Lung (tissue), 17 donors: ENCODE measurements at places on chromosomes 4 and X.

DNA sequence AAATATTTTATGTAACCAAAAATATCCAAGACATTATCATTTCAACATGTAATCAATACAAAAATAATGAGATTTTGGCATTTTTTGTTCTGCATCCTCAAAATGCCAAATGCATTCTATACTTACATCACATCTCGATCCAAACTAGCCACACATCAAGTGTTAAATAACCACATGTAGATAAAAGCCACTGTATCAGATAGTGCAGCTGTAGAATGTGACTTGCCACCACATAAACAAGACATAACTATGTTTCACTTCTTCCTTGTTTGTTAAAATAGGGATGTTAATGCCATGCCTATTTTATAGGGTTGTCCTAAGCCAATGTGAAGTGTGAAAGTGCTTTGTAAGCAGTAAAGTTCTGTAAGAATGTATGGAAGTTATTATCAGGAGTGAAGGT lies 20.9 kb downstream of the INTS6L start:
- peak; percentile 57 for DNase-seq

DNA sequence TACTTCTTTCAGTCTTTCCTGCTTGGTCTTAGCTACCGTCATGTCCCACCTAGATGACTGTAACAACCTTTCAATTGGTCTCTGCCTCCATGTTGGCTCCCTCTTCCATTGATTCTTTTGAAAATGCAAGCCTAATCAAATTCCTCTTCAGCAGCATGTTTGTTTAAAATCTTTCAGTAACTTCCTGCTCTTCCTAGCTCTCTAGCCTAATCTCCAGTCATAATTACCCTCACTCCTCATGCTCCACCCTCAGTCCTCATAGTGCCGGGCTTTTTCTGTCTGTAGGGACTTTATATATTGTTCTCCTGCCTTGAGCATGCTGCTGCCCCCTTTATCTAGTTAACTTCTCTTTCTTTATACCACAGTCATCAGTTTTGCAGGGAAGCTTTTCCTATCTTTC lies 12.1 kb downstream of the SNX25 start:
- no peak for DNase-seq

DNA sequence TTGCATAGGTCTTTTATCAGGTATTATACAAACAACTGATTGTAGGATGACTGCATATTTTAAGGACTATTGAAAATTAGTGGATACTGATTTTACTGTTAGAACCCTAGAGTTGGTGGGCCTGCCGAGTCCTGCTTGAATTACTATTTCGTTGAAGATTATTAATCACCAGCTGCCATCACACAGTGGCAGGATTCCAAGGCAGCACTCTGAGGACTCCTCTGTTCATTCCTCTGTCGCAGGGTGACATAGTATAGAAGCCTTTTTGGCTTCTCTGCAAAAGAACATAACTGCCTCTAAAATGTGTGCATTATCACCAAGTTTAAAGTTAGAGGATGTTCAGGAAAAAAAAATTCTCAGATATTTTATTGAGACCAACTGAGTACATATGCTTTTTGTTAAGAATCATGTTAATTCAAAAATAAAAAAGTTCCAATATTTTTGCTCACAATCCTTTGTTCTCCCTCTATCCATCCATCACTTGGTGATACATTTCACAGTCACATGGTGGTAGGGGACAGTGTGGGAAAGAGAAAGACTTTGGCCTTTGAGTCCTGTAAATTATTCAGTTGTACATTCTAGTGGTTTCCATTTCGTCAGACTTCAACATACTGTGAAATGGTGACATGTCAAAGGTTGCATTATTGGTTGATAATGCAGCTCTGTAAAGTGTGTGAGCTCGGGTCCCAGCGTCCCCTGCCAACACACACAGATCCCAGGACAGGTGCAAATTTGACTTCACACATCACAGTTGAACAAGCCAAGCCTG lies 332.5 kb downstream of the GRID2 start:
- no peak for DNase-seq

DNA sequence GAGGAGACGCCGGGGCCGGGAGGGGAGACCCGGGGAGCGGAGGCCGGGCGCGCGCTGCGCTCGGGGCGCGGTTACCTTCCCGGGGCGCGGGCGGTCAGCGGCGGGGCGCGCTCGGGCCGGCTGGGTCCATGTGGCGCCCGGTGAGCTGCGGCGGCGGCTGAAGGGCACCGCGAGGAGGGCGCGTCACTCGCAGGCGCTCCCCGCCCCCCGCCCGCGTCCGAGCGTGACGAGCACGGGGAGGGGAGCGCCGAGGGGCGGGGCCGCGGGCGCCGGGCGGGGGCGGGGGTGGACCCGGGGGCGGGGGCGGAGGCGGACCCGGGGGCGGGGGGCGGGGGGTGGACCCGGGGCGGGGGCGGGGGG lies at the start of gene CPLX1:
Gene CPLX1 (minus strand): TSS at position 159 of the 360 bp plus-strand sequence. CDS start 1,607 bp downstream, outside the sequence.
- DNase-seq = no peak

- no peak for DNase-seq
Measured at GRCh38 chr4:110472583-110473329, 3.2 kb upstream of the ENPEP start.

GRCh38 chr4:72118017-72118416 lies 86.2 kb downstream of the NPFFR2 start:
- no peak for DNase-seq

GRCh38 chrX:10526451-10526850 lies 93.9 kb downstream of the MID1 start:
- DNase-seq = peak; percentile 33

- no peak for DNase-seq
Measured at GRCh38 chrX:97315939-97316338, 432.2 kb downstream of the RPA4 start.

- no peak for DNase-seq
Measured at GRCh38 chr4:41797260-41797659, 48.7 kb upstream of the PHOX2B start.

- no peak for DNase-seq
Measured at GRCh38 chrX:29496636-29497180, 718.7 kb upstream of the MAGEB2 start.

DNA sequence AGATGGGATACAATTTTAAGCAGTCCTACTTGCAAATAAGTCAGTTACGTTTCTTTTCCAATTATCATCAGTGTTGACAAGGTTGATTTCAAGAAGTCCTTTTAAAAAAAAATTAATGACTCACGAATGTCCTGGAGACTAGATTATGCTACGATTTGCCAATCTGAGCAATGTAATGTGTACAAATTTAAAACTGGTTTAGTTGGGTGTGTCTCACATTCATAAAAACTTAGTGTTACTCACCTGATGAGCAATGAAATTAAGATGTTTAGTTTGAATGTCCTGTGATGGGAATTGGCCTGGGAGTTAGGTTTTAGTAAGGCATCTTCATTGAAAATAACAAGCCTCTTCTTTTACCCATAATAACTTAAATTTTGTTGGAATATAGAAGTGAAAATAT lies 136.7 kb upstream of the POF1B start:
- no peak for DNase-seq

DNA sequence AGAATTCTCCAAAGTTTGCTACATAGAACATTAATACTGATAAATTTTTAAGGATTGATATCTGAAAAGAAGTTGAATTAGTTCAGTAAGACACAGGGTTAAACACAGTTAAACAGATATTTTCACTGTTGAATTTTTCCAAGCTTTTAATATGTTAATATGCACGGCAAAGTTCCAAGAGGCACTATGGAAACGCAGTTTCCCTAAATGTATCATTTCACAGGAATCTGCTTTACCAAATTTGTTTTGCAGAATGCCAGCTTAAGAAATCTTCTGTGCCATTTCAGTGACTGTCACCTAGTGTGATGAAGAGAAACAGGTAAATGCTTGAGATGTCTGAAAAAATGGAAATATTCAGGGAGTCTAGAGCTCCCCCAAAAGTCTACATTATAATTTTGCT lies 395.9 kb upstream of the GRIA3 start:
- DNase-seq = no peak

DNA sequence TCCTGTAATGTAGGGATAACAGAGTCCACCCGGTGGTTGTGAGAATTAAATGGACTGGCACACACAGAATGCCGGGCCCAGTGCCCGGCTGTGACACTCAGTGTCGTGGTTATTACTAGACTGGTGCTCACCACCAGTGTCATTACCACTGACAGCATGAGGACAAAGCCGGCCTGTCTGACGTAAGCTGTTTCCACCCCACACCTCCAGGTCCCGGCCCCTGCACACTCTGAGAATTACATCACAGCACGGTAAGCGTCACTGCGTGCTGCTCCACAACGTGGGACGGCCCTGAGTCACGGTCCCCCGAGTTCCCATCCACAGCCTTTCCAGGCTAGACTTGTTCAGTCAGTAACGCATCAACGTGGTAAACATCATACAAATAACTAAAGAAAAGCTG lies 22.9 kb downstream of the FAT1 start:
- DNase-seq = no peak

DNA sequence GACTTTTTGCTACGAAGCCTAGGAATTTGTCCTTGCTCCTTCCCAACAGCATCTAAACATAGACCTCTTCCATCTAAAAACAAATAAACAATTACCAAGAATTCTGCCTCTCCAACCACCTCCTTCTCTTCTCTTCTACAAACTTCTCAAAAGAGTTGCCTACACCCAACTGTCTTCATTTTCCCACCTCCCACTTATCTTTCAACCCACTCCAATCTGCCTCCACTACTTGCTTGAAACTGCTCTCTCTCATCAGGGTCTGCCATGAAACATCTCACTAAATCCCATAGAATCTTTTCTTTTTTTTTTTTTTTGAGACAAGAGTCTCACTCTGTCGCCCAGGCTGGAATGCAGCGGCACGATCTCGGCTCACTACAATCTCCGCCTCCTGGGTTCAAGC lies 902 bp upstream of the FGD1 start:
- no peak for DNase-seq

DNA sequence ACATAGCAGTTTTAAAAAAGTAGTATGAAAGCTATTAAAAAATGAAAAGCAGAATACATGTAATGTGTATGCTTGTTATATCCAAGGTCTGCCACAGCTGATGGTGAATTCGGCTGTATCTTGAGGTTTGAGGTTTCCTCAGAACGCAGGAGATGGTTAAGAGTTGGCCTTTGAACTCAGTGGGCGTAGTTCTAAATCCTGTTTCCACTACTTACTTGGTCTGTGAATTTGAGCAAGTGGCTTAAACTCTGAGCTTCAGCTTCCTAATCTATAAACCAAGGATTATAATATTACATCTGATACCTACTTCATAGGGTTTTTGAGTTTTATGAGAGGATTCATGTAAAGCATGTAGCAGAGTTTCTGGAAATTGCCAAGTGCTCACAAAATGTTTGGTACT lies 125.2 kb downstream of the STIM2 start:
- no peak for DNase-seq

GRCh38 chrX:70096052-70096451 lies 33.8 kb downstream of the OTUD6A start:
- DNase-seq = no peak

- no peak for DNase-seq
Measured at GRCh38 chr4:31655328-31655727, 935.2 kb downstream of the PCDH7 start.

GRCh38 chr4:157405070-157405469 lies 184.5 kb downstream of the GRIA2 start:
- no peak for DNase-seq

DNA sequence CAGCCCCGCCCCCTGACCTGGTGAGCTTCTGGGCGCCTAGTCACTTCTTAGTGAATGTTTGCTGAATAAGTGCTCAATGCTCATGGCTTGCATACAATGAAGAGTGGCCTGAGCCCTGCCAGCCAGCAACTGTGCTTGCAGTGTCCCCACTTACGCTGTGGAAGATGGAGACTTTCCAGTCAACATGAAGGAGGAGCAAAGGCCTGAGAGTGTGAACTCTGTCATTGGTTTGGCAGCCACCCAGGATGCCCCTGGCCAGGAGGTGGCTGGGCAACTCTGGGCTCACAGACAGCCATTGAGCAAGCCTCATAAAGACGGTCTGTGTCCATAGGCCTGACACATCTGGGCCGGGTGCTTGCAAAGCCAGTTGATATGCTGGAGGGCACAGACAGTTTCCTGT lies 72.1 kb upstream of the MAMLD1 start:
- no peak for DNase-seq

DNA sequence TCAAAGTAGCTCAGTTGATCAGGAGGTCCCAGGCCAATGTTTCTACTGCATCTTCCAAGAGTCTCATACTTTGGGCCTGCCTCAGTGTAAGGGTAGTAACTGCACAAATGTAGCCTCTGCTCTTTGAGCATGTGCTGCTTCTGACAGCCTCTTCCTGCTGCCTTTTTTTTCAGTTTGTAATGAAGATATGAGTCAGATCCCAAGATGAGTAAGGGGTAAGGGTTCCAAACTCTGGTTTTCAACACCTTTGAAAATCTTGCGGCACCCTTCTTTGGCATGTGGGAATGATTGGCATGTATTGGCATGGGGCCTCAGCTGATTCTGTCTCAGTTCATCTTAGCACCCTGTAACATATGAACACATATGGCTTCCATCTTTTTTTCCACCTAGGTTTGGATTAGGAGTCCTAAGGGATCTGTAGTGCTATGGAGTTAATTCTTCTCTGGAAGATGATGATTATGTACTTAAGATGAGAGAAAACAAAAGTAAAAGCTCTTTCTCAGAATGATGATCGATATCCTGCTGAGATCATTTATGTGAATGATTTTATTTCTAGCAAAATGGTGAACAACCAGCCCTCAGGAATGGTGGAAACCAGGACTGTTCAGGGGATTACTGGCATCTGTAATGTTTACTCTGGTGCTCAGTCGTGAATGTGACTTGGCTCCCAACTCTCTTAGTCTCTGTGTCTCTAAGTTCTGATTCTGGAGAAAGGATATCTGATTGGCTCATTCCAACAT lies 118.7 kb upstream of the PRPS2 start:
- DNase-seq = no peak

- no peak for DNase-seq
Measured at GRCh38 chr4:151518359-151518758, 109.4 kb downstream of the FHIP1A start.

DNA sequence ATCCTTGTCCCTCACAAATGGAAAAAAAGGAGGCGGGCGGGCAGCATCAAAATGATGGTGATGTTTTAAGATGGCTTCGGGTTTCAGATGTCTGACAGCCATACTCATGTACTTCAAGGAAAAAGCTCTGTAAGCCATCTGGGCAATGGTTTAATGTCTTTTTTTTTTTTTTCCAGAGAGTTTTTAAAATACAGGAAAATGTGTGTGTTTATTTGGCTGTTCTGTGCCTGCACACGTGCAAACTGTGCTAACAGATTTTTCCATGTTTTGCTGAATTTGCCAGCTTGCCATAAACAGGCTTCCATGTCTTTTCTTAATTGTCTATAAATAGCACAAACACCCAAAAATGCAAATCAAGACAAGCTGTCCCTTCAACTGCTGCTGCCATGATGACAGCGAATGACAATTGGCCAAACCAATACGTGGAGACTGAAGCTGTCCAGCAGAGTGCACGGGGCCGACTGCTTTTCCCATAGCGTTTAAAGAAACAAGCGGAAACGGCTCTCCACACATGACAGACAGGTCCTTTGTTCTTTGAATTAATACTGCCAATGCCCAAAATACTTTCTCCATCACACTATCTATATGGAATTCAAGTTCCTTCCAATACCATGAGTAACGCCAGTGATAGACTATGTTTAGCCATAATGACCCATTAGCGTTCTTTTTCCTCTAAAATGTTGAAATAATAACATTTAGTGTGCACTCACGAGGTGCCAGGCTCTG lies 35.7 kb downstream of the AFAP1 start:
- peak; percentile 56 for DNase-seq

- DNase-seq = no peak
Measured at GRCh38 chr4:75376543-75376942, 137.7 kb downstream of the RCHY1 start.

GRCh38 chrX:39816871-39817731 lies 280.7 kb downstream of the BCOR start:
- peak; percentile 64 for DNase-seq

GRCh38 chrX:13257223-13258051 lies 62.4 kb downstream of the ATXN3L start:
- DNase-seq = no peak
